ENCODE measurements at places on chromosomes 3 and 15. TPM values are rescaled to one million over a fixed set of nuclear protein-coding genes. Genes with fewer than 3 reads are reported as not detected.

GRCh38 chr3:4826237-4827100 lies 152.8 kb upstream of the BHLHE40 start:
- DNase-seq: peak; percentile 87
- peak overlapping the region; percentile 82 for H3K27ac ChIP-seq
- H3K27me3 ChIP-seq: no peaks in the 10 kb centered on the region
- H3K4me1 ChIP-seq: peaks cover 35% of the 10 kb centered on the region
- no peaks in the 10 kb centered on the region for H3K36me3 ChIP-seq
- no peak overlapping the region for H3K4me3 ChIP-seq

- no peak overlapping the region for H3K4me3 ChIP-seq
- no peaks in the 10 kb centered on the region for H3K27me3 ChIP-seq
- no peak overlapping the region for H3K27ac ChIP-seq
- no peak for DNase-seq
Observed at GRCh38 chr3:14542656-14543055, 2.5 kb upstream of the GRIP2 start.

GRCh38 chr3:8579096-8579495 lies 65.5 kb downstream of the SSUH2 start:
- H3K4me3 ChIP-seq: no peak overlapping the region
- no peak for DNase-seq
- no peaks in the 10 kb centered on the region for H3K4me1 ChIP-seq
- H3K27me3 ChIP-seq: no peaks in the 10 kb centered on the region

- H3K4me1 ChIP-seq: no peaks in the 10 kb centered on the region
- no peaks in the 10 kb centered on the region for H3K36me3 ChIP-seq
- H3K27ac ChIP-seq: no peak overlapping the region
- no peak overlapping the region for H3K4me3 ChIP-seq
Observed at GRCh38 chr3:123688241-123688747, 103.4 kb upstream of the HACD2 start.

- no peaks in the 10 kb centered on the region for H3K27me3 ChIP-seq
- no peaks in the 10 kb centered on the region for H3K4me1 ChIP-seq
- H3K36me3 ChIP-seq: no peaks in the 10 kb centered on the region
- no peak overlapping the region for H3K4me3 ChIP-seq
- DNase-seq: no peak
Observed at GRCh38 chr3:168260859-168261258, 165.1 kb upstream of the GOLIM4 start.

GRCh38 chr3:17065315-17065714 lies 180.6 kb downstream of the PLCL2 start:
- peaks cover 19% of the 10 kb centered on the region for H3K4me1 ChIP-seq
- peaks cover 37% of the 10 kb centered on the region for H3K36me3 ChIP-seq
- H3K27me3 ChIP-seq: no peaks in the 10 kb centered on the region
- DNase-seq: no peak
- H3K4me3 ChIP-seq: no peak overlapping the region
- no peak overlapping the region for H3K27ac ChIP-seq

- H3K4me1 ChIP-seq: peaks cover 6% of the 10 kb centered on the region
- DNase-seq: no peak
- no peak overlapping the region for H3K27ac ChIP-seq
- H3K4me3 ChIP-seq: no peak overlapping the region
- H3K36me3 ChIP-seq: no peaks in the 10 kb centered on the region
- H3K27me3 ChIP-seq: no peaks in the 10 kb centered on the region
Observed at GRCh38 chr15:45810201-45810600, 175.4 kb downstream of the SQOR start.

DNA sequence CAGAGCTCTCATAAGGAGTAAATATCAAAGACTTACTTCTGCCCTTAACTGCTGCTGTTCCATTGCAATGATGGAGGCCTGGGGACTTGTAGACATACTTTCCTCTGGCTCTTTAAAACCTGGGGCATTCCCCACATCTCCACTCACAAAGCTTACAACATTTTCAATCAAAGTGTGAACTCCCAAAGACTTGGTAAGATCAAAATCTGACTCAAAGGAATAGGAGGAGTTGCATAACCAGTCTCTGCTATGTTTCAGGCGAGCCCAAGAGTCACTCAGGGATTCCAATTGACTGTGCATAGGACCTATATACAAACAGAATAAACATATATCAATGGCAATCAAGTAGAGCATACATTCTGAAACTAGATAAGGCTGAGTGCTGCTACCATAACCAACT lies 101.5 kb downstream of the FBXL22 start:
- no peak for DNase-seq
- H3K36me3 ChIP-seq: peaks cover 51% of the 10 kb centered on the region
- no peak overlapping the region for H3K27ac ChIP-seq
- peaks cover 14% of the 10 kb centered on the region for H3K4me1 ChIP-seq
- no peak overlapping the region for H3K4me3 ChIP-seq
- no peaks in the 10 kb centered on the region for H3K27me3 ChIP-seq

GRCh38 chr3:71509066-71509465 lies 74.5 kb downstream of the FOXP1 start:
- H3K27me3 ChIP-seq: no peaks in the 10 kb centered on the region
- no peak for DNase-seq
- H3K4me1 ChIP-seq: no peaks in the 10 kb centered on the region
- no peak overlapping the region for H3K27ac ChIP-seq
- no peak overlapping the region for H3K4me3 ChIP-seq

GRCh38 chr3:181715571-181716340 lies 4.0 kb downstream of the SOX2 start:
- no peak for DNase-seq
- H3K36me3 ChIP-seq: no peaks in the 10 kb centered on the region
- H3K27me3 ChIP-seq: peaks cover 100% of the 10 kb centered on the region
- H3K27ac ChIP-seq: no peak overlapping the region
- peaks cover 19% of the 10 kb centered on the region for H3K4me1 ChIP-seq
- H3K4me3 ChIP-seq: no peak overlapping the region

DNA sequence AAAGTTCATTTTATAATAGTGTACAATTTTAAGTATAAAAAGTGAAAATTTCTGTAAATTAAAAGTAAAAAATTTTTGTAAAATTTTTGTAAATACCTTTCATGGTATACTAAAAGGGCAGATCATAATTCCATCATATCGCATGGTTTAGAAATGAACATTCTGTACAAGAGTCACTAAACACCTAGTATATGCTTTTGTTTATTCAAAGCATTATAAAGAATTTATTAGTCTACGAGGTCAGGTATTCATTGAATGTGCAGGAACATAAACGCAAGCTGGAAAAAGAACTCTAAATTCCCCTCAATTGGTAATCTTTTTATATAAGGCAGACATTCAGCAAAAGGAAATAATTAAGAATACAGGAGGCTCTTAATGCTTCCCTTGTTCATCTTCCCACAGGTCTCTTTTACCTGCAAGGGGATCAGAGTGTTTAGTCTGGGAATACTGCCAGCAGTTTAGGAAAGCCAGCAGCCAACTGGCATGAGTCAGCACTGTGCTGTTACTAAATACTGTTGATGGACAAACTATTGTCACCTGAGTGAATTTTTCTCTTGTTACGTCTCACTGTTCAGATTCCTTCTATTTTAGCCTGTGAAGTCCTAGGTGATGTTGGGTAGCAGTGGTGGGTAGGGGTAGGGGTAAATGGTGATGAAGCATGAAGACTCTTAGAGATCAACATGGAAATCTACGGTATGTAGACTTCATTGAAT lies 70.1 kb downstream of the UQCC5 start:
- peak overlapping the region; percentile 41 for H3K27ac ChIP-seq
- no peaks in the 10 kb centered on the region for H3K27me3 ChIP-seq
- peaks cover 4% of the 10 kb centered on the region for H3K36me3 ChIP-seq
- H3K4me3 ChIP-seq: no peak overlapping the region
- H3K4me1 ChIP-seq: peaks cover 6% of the 10 kb centered on the region

DNA sequence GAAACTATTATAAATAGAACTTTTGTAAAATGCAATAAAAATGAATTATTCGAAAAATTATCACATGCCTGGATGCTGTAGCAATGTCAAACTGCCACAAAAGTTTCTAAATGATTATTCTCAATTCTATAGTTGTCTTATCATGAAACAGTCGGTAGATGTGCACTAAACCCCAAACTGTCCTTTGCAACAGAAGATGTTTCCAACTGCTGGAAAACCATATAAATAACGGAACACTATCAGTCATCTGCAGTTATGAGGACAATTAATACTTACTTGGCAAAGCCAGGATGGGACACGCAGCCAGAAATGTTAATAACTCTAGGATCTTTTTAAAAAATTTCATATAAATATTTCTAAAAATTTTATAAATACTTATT lies 17.5 kb downstream of the EMC4 start:
- DNase-seq: no peak
- H3K4me1 ChIP-seq: no peaks in the 10 kb centered on the region
- H3K36me3 ChIP-seq: peaks cover 95% of the 10 kb centered on the region

DNA sequence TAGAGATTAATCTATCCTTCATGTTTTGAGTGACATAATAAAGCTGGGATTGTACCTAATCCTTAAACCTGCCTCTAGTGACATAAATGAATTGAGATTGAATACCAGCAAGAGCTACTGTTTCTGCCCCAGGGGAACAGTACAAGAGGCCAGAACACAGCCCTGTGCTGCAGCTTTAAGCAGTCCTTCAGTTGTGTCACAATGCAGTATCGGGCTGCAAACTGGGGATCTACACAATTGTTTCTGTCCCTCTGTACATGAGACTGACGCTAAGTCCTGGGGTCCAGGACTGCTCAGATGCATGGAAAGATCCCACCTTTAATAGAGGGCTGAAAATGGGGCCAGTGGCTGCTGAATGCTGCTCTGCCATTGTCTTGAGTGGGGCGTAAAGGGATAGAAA lies 87.5 kb downstream of the MINAR1 start:
- DNase-seq: no peak
- H3K36me3 ChIP-seq: no peaks in the 10 kb centered on the region
- H3K27ac ChIP-seq: no peak overlapping the region
- no peaks in the 10 kb centered on the region for H3K4me1 ChIP-seq

GRCh38 chr3:127630811-127631714 lies 2.1 kb downstream of the PODXL2 start:
- H3K27ac ChIP-seq: no peak overlapping the region
- H3K36me3 ChIP-seq: no peaks in the 10 kb centered on the region
- peaks cover 12% of the 10 kb centered on the region for H3K4me1 ChIP-seq

- peak overlapping the region; percentile 15 for H3K27ac ChIP-seq
- no peak for DNase-seq
- no peak overlapping the region for H3K4me3 ChIP-seq
- no peaks in the 10 kb centered on the region for H3K36me3 ChIP-seq
- no peaks in the 10 kb centered on the region for H3K27me3 ChIP-seq
- H3K4me1 ChIP-seq: peaks cover 17% of the 10 kb centered on the region
Observed at GRCh38 chr15:95269242-95270183, 1038.2 kb downstream of the MCTP2 start.

DNA sequence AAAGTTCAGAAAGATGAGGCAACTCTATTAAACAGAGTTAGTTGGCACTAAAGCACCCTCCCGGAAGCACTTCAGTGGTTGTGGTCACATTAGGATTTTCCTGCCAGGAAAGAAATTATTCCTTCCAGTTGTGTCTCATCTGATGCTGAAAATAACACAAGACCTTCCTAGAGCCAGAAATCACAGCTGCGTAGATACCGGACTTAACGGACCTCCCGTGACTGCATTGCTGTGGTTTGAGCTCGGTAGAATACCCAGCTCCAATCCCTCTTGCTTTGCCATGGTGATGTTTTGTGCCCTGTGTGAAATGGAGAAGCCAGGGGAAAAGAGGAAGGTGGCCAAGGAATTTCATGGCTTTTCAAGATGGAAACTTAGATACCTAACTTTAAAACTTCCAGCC lies 215.0 kb upstream of the IGF1R start:
- H3K27ac ChIP-seq: no peak overlapping the region
- no peak overlapping the region for H3K4me3 ChIP-seq
- H3K36me3 ChIP-seq: no peaks in the 10 kb centered on the region
- no peaks in the 10 kb centered on the region for H3K4me1 ChIP-seq
- peaks cover 44% of the 10 kb centered on the region for H3K27me3 ChIP-seq

DNA sequence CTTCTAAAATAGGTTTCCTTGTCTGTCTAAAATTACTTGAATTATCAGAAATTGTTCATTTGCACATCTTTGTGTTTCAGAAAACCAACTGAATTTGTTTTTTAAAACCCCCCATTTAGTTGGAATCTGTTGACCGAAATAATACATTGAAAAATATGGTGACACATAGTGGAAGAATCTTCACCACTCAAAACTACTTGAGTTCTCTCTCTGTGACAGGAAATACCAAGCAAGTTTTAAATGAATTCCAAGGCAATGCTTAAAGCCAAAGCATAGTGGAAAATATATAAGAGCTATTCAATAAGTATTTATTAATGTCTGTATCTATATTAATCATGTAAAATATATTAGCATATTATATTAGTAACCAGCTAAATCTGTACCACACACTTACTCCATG lies 224.9 kb upstream of the COL8A1 start:
- DNase-seq: no peak
- no peak overlapping the region for H3K4me3 ChIP-seq
- H3K4me1 ChIP-seq: no peaks in the 10 kb centered on the region
- no peak overlapping the region for H3K27ac ChIP-seq

DNA sequence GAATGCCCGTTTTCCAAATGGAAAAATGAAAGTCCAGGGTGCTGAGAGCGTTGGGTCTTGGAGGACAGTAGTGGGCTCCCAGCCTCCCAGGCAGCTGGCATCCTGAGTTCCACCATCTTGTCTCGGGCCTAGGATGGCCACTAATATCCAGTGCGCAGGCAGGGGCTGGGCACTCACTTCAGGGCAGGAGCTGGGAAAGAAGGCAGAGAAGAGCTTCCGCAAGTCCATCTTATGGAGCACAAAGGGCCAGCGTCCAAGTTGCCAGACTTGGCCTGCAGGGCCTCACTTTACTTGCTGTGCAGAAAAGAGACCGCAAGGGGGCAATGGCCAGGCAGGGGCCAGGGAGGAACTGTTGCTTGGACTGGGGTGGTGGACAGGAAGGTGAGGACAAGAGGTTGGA lies 46.1 kb downstream of the IQSEC1 start:
- H3K4me1 ChIP-seq: peaks cover 14% of the 10 kb centered on the region
- H3K36me3 ChIP-seq: no peaks in the 10 kb centered on the region
- DNase-seq: no peak
- H3K27me3 ChIP-seq: no peaks in the 10 kb centered on the region

Gene SPTBN5
- 2.8 TPM for total RNA-seq

Gene HDC
- total RNA-seq: 1.9 TPM

Gene USP19
- 71.7 TPM for total RNA-seq

Gene LOXL1
- 18.8 TPM for total RNA-seq

Gene SH3BP5
- total RNA-seq: 7.5 TPM

Gene VPS33B
- total RNA-seq: 10.4 TPM

Gene TGM5
- total RNA-seq: not detected

Gene RYR3
- 0.02 TPM for total RNA-seq

Data from heart right ventricle (tissue), 16 donors.